Activated T-helper 9 cell treated with anti-CD3 and anti-CD28 coated beads, Interleukin-2, amount 50 U/mL, for 16 hours (primary cell): ENCODE measurements at places on chromosomes 7 and 10.

GRCh38 chr10:18231480-18231879 is 91.3 kb downstream of the CACNB2 start:
- DNase-seq: no peak

- DNase-seq: no peak
Measured at GRCh38 chr7:123352973-123353372, 153.2 kb upstream of the SLC13A1 start.

- DNase-seq: no peak
Measured at GRCh38 chr10:72167118-72167517, 48.7 kb upstream of the ANAPC16 start.

DNA sequence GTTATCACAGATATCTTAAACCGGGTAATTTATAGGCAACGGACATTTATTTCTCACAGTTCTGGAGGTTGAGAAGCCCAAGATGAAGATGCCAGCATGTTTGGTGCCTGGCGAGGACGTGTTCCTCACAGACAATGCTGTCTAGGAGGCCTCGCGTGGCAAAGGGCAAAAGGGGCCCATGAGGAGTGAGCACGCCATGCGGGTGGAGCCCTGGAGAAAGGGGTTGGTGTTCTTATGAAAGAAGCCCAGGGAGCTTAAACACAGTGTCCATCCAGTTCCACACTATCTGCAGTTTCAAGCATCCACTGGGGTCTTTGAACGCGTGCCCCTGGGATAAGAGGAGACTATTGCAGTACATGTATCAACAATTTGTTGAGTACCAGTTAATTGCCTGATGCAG is 51.4 kb downstream of the CXCL12 start:
- no peak for DNase-seq

DNA sequence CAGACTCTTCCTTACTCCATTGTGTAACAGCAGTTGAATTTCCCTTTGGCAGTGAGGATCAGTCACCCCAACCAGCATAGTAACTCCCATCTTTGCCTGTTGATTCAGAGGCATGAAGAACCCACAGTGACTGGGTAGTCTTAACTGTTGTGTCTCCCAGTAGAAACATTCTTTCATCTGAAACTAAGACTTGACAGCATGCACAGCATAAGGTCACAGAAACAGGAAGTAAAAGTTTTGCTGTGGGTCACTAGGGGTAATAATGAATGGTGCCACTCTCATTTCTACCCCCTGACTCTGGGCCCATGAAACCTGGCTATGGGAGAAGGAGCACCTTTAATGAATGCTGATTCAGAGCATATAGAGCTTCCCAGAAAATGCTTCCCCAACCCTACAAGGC is 8.3 kb upstream of the FRMPD2 start:
- DNase-seq: no peak

DNA sequence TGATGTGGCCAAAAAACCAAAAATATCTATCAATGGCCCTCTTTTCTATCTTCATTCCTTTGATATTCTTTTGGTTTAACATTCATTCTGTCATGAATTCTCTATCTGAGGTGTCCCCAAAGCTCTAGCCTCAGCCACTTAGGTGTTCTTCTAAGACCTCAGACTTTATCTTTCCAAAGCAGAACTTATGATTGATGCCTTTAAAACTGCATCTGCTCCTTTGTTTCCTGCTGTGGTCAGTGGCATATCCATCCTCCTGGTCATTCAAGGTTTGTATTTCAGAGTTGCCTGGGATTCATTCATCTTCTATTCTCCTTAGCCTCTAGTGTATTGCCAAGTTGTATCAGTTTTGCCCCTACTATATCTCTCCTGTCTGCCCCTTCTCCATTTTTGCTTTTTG is 30.6 kb downstream of the FHIP2A start:
- no peak for DNase-seq

- no peak for DNase-seq
Measured at GRCh38 chr7:92614660-92615174, 24.5 kb upstream of the FAM133B start.

DNA sequence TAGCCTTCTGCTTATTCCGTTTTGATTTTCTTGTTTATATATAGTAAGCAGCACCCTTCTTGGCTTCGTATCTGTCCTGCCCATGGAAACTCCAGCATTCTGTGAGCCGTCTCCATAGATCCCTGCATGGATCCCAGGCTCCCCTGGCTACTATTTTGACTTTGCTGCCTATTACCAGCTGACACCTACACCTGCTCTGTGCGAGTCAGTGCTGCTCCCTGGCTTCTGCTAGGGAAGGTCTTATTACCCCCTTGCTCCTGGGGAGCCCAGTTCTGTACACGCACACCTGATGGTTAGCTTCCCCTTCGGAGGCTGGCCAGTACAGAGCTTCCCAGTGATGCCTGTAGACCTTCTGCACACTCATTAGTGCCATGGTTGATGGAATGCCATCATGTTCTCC is 35.4 kb downstream of the NACAD start:
- no peak for DNase-seq

DNA sequence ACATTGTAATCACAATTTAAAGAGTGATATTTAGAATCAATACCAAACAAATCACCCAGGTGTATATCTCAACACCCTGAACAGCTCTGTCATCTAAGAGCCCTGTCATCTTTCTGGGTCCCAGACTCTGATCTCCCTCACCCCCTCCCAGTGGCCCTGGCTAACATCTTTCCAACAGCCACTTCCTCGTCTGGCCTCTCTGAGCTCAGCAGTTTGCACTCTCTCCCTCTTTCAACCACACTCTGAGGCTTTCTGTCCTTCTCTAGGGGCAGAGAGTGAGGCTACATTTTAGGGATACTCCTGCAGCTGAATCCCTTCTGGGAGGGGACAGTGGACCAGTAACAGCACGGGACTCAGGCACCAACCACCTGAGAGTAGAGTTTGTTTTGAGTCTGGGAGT is 17.1 kb upstream of the PRRT4 start:
- no peak for DNase-seq

DNA sequence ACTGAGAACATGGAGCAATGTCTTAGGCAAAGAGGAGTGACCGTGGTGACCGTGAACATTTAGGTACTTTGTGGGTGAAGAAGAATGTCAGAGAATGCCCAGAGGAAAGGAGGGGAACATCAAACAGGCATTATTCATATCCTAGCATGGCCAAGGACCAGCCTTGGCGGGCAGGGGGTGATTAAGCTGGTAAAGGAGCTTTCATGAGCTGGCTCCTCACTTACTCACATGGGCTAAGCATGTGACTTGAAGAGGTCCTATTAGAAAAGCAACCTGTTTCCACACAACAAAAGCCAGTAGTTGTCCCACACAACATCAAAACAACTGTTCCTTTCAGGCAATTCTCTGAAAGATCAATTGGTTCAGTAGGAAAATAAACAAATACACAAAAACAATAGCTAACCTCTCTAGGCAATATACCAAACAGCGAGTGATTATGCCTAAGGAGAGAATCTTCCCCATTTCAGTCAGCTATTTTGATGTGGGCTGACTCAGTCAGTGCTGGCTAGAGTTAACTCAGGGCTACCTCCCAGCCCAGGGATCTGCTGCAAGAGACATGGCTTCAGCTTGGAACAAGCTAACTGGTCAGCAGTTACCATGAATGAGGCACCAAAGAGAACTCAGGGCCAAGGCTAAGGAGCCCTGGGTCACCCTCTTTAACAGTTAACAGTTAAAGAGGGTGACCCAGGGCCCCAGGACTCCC is 283.5 kb downstream of the ARHGAP12 start:
- DNase-seq: no peak

DNA sequence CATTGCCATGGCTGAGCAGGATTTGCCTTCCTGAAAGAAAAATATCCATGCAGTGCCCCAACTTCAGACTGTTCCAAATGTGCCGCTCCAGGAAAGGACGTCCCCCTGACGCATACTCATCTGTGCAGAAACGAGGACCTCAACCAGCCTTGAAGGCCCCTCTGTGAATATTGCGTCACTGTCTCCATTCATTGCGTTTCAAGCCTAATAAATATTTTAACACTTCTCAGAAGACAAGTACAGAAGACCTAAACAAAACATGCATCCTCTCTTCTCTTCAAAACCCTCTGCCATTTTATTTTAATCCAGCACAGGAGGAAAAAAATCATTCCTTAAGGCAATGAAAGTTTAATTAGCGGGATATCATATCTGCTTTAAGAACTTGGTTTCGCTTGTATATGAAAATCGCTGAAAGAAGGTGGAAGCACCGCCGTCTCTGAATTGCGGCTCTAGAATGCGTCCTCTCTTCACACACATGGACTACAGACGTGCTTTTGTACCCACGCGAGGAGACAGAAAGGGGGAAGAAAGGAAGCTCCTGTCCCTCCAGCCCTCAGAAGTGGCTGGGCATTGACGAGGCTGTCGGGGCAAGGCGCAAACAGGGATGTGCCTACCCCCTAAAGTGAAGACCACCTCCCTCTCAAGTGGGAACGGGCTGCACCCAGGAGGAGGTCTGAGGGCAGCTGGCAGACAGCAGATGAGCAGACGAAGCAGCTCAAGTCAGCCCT is 36.8 kb downstream of the RGS10 start:
- no peak for DNase-seq

DNA sequence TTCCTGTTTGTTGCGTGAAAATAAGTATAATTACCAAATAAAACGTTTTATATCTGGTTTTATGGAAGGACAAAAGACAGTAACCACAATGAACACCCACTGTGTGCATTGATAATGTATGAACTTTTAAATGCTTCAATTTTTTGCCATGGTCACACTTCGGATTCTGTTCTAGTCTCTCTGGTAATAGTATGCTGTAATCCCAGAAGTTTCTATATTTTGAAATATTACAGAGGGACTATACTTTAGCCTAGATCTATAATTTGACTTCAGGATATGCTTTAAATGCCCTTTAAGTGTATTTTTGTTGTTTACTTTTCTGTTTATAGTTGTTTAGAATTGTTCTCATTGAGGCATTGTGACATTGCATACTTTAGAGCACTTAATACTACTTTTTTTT is 1.5 kb downstream of the ZNF518A start:
- DNase-seq: no peak

GRCh38 chr7:3149231-3149995 is 105.7 kb upstream of the CARD11 start:
- no peak for DNase-seq

DNA sequence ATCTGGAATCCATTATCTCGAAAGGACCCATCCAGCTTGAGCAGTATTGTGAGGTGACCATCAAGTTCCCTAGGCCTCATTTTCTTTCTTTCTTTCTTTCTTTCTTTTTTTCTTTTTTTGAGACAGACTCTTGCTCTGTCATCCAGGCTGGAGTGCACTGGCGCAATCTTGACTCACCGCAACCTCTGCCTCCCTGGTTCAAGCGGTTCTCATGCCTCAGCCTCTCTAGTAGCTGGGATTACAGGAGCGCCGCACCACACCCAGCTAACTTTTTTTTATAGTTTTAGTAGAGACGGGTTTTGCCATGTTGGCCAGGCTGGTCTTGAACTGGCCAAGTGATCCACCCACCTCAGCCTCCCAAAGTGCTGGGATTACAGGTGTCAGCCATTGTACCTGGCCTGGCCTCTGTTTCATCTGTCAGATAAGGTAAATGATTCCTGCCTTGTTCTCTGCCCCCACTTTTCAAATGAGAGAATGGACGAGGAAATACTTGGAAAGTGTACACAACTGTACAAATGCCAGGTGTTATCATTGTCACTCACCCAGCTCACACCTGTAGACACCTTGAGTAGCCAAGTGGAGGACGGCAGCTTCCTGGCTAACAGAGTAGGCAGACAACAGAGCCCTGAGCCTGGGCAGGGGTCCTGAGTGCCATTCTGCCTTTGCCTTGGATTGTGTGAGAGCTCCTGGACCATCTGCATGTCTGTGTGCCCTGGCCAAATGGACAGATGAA is 54.1 kb downstream of the HK1 start:
- DNase-seq: no peak

DNA sequence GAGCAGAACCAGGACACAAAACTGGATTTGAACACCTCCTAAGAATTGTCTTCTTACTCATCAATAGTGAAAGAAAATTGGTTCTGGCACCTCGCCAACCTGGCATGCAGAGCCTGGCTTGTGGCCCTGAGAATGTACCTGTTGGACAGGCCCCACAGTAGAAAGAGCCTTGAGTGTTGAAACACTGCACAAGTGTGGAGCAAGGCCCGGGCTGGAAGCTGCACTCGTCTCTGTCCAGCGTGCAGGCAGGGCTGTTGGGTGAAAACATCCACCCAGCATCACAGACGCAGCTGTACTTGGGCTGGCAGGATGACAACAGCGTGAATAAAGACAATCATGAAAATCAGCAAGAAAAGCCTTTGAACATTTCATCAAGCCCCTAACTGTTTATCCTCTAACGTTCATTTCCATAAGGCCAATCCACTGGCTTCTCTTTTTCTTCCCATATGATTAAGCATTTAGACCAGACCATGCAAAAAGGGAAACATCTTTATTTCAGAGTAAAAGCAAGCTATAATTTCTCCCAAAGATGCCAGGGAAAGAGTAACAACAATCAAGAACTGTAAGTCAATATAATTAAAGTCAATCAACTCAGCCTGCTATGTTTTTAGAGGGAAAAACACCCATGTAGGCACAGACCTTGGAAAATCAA is 15.6 kb downstream of the CUBN start:
- no peak for DNase-seq

DNA sequence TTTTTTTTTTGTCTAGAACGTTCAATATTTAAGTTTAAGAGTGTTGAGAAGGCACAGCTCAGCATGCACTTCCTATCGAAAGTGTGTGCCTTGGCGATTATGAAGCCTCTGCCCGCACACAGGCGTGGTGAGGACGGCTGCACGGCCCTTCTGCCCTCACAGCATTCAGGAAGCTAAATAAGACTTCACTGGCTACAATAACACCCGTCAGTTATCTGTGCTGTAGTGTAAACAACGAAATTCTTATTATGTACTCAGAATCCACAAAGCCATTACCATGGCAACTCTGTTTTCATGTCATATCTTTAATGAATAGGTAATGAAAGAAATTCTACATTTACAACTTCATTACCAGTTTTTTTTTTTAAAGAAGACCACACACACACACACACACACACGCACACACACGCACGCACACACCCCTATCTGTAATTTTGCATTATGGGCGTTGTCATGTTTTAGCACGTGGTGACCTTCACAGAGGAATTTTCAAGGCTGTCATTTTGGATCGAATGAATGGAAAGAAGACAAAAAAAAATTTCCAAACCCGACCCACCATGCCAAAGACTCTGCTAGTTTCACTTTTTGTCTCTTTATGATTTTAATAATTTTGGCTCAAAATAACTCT is 254.8 kb upstream of the CTBP2 start:
- no peak for DNase-seq

DNA sequence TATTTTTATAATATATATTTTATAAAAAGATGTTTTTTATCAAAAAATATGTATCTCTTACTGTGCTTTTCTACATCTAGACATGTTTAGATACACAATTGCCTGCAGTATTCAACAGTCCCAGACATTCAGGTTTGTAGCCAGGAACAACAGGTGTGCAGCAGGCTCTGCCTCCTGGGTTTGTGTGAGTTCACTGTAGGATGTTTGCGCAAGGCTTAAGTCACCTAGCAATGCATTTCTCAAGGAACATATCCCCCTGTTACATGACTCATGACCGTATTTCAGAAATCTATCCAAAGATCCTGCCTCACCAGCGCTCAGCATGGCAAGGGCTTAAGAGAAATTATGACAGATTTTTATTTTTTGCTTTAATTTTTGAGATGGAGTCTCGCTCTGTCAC is 41.5 kb downstream of the PITRM1 start:
- DNase-seq: no peak
